ENCODE measurements at places on chromosomes 1 and 21.

- no peak for DNase-seq
Measured at GRCh38 chr1:26378088-26378878, 5.7 kb upstream of the ZNF683 start.

DNA sequence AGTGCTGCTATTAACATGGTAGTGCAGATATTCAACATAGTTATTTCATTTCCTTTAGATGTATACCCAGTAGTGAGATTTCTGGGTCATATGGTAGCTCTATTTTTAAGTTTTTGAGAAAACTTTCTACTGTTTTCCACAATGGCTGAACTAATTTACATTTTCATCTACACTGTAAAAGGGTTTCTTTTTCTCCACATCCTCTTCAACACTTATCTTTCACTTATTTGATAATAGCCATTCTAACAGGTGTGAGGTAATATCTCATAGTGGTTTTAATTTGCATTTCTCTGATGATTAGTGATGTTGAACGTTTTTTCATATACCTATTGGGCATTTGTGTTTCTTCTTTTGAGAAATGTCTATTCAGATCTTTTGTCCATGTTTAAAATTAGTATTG is 149.8 kb downstream of the PDE4B start:
- no peak for DNase-seq

DNA sequence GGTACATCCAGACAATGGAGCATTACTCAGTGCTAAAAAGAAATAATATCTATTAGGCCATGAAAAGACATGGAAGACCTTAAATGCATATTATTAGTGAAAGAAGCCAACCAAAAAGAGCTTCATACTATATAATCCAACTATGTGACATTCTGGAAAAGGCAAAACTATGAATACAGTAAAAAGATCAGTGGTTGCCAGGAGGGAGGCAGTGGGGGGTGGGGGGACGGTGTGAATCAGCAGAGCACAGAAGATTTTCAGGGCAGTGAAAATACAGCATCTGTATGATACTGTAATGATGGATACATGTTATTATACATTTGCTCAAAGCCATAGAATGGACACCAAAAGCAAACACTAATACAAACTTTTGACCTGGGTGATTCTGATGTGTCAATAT is 339.4 kb upstream of the SNX7 start:
- no peak for DNase-seq

- DNase-seq, result peak; percentile 30
Measured at GRCh38 chr1:227880342-227880924, 65.0 kb downstream of the PRSS38 start.

- DNase-seq, result no peak
Measured at GRCh38 chr21:42683371-42684108, 30.1 kb downstream of the PDE9A start.

DNA sequence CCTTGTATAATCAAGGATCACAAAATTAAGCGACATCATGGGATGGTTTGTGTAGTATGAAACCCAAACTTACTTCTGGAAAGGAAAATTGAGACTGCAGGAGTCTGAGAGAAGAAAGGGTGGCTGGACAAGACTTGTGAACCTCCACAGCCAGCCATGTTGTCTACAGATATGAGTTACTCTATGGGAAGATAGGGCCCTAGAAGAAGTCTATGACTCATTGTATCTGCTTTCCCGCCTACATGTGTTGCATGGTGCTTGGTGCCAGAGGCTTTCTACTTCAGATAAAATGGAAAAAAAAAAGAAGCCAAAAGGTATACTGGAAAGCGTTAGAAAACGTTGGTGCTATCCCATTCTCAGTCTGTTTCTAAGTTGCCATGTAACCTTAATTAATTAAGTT is 18.7 kb upstream of the OR6N2 start:
- DNase-seq, result no peak

GRCh38 chr21:43824333-43825241 is 35.2 kb downstream of the RRP1 start:
- DNase-seq, result no peak
